Kidney epithelial cell (primary cell): ENCODE measurements at places on chromosomes 11 and 22. TPM values are rescaled to one million over a fixed set of nuclear protein-coding genes. Genes with fewer than 3 reads are reported as not detected.

GRCh38 chr11:119615003-119615881 lies 113.8 kb downstream of the NECTIN1 start:
- peak; percentile 94 for DNase-seq

DNA sequence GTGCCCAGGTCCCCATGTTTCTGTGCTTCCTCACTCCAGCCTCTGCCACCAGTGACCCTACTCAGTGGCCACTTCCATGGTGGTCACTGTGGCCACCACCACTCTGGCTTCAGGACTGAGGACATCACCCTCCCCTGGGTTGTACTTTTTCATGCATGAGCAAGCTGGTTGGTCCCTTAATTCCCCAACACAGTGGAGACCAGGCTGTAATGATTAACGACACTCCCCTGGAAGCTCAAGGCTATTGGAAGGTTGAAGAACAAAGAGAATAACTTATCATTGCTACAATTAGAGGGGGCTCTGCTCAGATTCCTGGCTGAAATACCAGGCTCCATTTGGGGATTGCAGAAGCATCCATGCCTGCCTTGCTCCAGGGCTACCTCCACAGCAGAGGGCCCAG lies 10.5 kb downstream of the PLAAT4 start:
- DNase-seq = no peak

- DNase-seq = no peak
These were observed 74.0 kb upstream of the TCF20 start for GRCh38 chr22:42344361-42344905.

GRCh38 chr11:27882066-27882697 lies 181.9 kb upstream of the BDNF start:
- no peak for DNase-seq

- DNase-seq = no peak
These were observed 18.2 kb downstream of the UBASH3B start for GRCh38 chr11:122673701-122674100.

The PVALB gene
- total RNA-seq = not detected in 2 replicates

- DNase-seq = no peak
These were observed 46.4 kb downstream of the ARHGAP20 start for GRCh38 chr11:110665689-110666465.
